ENCODE measurements at places on chromosomes 5 and 9.
A peak's percentile ranks its signal among the peaks of the same experiment; 100 is the strongest.

- no peak for DNase-seq
Observed at GRCh38 chr9:131027048-131027871, 18.3 kb downstream of the LAMC3 start.

DNA sequence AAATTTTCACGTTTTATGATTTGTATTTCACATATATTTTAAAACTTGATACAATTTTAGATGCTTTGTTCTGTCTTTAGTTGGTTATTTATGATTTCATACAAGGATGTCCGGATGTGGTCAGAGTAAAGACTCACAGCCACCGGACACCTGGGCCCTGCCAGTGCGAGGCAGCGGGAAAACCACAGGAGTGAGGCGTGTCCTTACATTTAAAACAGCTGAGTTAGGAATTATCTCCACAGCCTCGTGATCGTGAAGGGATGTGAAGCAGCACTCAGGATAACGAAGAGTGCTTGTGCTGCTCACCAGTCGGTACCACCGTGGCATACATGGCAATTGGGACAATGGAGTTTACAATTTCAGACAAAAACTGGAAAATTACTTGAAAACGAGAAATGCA lies 14.0 kb downstream of the SNX18 start:
- DNase-seq, result no peak

GRCh38 chr9:99076483-99077171 lies 28.3 kb upstream of the TGFBR1 start:
- DNase-seq, result no peak

- DNase-seq, result peak; percentile 55
Observed at GRCh38 chr5:137575847-137576246, 76.7 kb upstream of the SPOCK1 start.

DNA sequence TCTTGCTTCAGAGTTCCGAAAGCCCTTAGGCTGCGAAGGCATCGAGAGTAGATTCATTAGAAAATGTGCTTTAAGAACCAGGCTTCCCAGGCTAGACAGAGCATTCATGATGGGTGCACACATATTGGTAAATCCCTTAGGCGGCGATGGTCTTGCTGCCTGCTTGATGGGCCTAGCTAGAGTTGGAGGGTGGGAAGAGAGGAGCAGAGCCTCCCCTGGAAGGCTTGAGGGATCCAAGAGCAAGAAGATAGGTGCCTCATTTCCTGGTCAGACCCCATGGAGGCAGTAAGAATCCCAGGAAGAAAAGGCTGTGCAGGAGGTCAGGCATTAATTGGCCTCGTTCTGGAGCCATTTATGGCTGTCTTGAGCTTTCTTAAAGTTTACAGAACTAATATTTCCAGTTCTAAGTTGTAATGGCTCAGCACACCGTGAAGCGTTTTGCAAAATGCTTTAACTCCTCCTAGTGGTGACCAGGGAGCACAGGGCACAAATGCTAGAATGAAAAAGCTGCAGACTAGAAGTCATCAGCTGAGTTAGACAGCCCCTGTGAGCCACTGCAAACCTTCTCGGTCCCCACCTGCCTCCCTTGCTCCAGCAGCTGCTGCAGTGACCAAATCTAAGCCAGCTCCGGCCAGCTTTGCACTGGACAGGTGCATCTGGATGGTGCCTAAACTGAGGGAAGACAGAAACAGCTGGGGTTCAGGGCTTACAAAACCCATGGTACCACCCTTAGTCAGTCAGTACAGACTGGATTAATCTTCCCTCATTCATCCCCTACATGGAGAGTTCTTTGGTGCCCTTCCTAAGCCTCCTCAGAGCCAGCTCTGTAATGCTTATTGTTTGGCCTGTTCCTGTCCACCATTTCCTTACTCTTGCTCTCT lies 14.7 kb downstream of the SLC45A2 start:
- peak; percentile 59 for DNase-seq

All from H4 (cell line).